CD4-positive, alpha-beta T cell (primary cell): ENCODE measurements at places on chromosomes 16 and 17.

DNA sequence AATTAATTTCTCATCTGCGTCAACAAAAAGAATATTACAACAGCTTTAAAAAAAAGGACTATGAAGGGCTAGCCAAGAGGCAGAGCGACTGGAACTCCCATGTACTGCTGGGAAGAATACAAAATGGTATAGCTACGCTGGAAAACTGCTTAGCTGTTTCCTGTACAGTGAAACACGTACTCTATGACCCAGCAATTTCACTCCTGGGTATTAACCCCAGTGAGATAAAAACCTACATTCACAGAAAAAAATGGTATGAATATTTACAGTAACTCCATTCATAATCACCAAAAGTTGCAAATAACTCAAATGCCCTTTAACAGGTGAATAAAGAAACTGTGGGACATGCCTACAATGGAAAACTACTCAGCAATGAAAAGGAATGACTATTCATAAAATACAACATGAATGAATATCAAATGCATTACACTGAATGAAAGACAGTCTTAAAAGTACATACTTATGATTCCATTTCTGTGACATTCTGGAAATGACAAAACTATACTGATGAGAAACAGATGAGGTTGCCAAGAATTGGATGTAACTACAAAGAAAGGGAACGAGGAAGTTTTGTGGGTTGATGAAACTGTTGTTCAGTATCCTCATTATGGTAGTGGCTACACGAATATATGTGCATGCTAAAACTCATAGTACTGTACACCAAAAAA lies 27.6 kb downstream of the CMTM4 start:
- DNase-seq: no peak

- DNase-seq: peak; percentile 3
Observed at GRCh38 chr16:30761427-30761927, 385 bp downstream of the CFAP119 start.

DNA sequence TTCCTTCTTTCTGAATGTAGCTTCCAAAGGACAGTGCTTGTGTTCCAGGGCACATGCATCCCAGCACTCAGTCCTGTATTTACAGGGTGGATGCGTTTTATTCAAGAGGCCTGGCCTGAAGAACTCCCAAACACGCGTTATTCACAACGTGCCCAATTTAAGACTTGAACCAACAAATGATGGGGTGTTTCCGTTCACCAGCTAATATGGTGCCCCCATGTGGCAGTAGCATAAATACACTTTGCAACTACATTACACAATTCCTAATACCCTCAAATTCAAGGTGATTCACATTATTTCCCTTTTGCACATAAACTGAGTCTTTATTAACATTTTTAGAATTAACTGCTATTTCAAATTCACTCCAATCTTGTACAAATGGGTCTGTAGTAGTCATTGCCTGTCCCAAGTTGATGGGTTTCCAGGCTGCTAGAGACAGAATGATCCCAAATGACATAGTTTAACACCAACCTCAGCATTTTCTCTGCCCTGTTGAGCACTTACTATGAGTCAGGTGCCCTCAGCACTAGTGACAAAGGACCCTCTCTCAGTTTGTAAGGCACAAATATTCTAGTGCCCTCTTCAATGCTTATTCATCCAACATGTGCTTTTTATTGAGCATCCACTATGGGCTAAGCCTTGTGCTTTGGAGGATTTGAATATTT lies 26.9 kb downstream of the HSD17B2 start:
- no peak for DNase-seq

GRCh38 chr17:17363638-17364337 lies 60.6 kb downstream of the NT5M start:
- DNase-seq: no peak

GRCh38 chr16:14248791-14249190 lies 177.7 kb downstream of the MRTFB start:
- no peak for DNase-seq

DNA sequence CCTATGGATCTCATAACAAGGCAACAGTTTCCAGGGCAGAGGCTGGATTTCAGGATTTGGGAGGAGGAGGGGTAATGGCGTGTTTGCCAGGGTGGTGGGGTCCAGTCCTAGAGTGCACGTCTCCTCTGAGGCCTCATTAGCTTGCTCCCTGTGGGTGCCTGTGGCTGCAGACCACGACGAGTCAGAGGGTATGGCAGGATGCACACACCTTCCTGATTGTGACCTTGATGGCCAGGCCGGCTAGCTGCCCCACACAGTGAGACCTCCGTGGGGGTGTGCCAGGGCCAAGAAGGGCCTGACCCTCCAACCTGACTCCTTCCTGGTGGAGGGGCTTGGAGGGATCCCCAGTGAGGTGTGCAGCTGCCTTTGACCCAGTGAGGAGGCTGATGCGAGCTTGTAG lies 4.0 kb upstream of the SMTNL2 start:
- DNase-seq: no peak

DNA sequence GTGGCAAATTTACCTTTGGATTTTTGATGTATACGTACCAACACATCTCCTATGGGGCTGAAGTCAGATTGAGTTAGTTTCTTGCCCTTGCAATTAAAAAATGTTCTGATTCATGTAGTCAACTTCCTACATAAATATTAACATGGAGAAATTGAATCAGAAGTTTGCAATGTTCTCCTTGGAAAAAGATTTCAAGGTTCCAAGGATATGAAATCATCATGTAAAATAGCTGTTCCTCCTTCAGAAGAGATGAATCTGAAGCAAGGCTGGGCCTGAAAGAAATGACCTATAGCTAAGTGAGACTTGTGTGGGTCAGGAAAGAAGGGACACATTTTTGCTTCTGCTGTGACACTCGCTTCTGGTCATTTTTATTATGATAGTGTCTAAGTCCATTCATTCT lies 131.7 kb downstream of the RGS9 start:
- no peak for DNase-seq

DNA sequence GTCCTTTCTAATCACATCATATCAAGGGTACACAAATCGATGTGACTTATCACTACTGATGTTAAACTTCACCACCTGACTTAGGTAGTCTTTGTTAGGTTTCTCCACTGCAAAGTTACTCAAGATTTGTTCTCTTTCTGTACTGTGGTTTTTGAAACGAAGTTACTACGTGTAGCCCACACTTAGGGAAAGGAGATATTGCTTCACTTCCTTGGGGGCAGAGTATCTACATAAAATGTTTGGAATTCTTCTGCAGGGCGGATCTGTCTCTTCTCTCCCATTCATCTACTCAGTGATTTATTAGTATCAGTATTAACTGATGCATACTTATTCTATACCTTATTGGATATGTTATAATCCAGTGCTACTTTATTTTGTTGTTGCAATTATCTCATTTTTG lies 403.6 kb upstream of the MON1B start:
- DNase-seq: no peak

DNA sequence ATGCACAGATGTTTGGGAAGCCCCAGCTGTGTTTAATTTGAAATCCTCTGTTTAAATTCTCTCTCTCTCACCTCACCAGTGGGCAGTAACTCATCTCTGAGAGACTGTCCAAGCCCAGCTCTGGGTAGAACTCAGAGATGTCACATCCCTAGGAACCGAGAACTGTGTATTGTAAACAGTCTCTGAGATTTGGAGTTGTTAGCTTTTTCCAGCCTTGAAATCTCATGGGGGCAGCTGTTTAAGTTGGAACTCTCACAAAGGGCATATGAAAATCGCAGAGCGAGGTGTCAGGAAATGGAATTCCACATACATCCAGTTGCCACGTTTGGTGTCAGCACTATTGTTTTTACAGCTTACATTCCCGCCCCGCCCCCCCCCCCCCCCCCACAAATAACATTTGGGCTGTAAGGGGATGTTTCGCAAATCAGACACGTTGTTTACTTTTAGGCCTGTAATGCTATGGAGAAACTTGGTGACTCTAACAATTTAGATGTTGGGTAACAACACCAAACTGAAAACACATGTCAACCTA lies 34.3 kb downstream of the VPS35L start:
- no peak for DNase-seq

- DNase-seq: no peak
Observed at GRCh38 chr17:80244871-80245509, 15.7 kb upstream of the RNF213 start.

- no peak for DNase-seq
Observed at GRCh38 chr17:81027038-81027437, 7.9 kb upstream of the BAIAP2 start.

DNA sequence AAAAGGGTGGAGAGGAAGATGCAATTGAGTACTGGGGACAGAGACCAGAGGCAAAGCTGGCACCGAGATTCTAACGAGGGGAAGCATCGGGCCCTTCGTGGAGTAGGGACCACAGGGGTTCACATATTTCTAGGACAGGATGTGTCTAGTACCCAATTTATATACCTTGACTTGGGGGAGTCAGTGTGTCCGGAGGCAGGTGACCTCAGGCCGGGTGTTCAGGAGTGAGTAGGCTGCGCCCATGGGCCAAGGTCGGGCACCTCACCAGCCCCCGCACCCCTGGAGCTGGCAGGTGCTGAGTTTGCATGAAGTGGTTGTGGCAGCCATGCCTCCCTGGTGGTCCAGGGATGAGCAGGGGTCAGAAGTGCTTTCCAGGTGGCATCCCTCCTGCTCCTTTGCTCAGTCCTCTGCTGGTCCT lies 8.6 kb upstream of the NXPH3 start:
- no peak for DNase-seq

DNA sequence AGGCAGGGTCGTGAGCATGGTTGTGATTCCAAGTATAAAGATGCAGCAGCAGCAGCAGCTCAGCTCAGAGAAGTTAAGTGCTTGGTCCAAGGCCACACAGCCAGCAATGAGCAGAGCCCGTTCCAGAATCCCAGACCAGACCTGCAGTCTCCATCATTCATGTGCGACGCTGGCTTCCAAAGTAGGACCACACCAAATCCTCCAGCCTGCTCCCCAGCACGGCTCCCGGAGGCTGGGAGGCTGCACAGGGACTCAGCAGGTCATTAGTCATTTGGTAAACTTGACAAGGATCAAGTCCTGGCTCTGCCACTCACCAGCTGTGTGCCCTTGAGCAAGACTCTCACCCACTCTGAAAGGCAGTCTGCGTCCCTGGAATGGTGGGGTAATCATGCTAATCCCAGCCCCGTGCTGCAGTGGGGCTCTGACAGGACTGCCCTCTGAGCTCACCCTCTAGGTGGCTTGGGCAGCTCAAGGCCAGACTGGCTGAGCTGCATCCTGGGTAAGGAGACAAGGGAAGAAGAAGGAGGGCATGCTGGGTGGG lies 95.1 kb upstream of the TMEM132E start:
- DNase-seq: no peak

GRCh38 chr17:66401364-66401763 lies 99.0 kb downstream of the PRKCA start:
- DNase-seq: no peak

DNA sequence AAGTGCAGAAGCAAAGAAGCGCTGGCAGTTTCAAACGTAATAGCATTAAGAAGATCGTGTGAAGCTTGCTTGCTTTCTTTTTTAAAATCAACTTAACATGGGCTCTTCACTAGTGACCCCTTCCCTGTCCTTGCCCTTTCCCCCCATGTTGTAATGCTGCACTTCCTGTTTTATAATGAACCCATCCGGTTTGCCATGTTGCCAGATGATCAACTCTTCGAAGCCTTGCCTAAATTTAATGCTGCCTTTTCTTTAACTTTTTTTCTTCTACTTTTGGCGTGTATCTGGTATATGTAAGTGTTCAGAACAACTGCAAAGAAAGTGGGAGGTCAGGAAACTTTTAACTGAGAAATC lies 17.4 kb upstream of the RAB11FIP4 start:
- no peak for DNase-seq

GRCh38 chr17:76558198-76559095 lies 18.6 kb downstream of the PRCD start:
- no peak for DNase-seq

DNA sequence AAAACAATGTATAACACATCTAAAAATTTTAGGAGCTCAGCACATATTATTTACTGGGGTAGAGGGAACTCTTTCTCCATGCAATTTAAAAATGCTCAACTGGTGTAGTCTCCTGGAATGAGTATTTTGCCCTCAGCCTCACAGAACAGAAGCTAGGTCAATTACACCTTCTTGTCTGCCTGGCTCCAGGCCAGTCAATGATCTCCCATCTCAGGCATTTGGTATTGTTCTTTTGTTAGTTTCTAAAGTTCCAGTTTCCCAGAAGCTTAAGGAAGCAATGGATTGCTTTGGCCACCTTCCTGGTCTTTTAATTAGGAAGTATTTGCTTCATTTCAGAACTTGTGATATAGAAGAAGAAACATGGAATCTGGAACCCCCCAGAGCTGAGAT lies 360.3 kb upstream of the ASIC2 start:
- DNase-seq: no peak

DNA sequence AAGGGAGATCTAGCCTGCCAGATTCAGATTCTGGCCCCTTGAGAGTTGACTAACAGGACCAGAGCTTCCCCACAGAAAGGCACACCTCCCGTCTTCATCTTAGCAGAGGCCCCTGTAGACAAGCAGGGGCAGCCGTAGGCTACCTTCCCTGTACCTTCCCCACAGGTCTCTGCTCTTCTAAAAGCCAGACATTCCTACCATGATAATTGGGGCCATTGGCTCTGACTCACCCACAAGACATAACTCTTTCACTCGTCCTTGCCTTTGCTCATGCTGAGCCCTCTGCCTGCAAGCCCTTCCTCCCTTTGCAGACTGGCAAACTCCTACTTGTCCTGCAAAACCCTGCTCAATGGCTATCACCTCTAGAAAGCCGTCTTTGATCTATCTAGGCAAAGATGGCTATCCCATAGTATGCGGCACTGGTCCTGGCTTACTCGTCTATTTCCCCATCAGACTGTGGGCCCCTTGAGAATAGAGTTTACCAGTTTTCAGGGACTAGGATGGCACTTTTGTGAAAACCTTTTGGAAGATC lies 43.8 kb downstream of the PIMREG start:
- DNase-seq: no peak

GRCh38 chr16:27330542-27330941 lies 16.8 kb downstream of the IL4R start:
- DNase-seq: no peak

DNA sequence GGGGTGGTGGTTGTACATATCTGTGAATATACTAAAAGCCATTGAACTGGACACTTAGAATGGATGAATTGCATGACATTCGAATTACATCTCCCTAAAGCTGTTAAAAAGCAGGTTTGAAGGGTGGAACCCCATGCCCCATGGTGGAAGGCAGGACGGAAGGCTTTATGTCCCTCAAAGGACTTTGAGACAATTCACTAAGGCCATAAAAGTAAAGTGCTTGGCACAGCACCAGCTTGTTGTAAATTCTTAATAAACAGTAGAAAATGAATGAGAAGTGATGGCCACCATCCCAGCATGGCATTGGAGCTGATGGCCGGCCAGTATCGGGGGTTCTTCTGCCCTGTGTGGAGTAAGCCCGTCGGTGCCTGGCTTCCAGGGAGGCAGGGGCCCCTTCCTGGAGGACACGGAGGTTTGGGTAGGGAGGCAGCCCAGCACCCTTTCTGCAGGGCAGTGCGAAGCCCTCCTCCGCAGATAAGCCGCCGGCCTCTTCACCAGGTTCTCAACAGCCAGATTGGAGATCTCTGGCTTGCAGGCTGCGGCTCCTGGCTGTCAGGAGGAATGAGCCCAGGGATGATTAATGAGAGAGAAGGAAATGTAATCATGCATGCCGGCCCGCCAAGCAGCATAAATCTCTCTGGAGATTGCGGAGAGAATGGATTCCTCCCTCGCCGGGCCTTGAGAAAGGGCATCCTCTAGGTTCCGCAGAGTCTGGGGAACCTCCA lies 346.9 kb downstream of the FOXL1 start:
- DNase-seq: no peak
